Eye (tissue), 1 donor: ENCODE measurements at places on chromosomes 7 and 10.

DNA sequence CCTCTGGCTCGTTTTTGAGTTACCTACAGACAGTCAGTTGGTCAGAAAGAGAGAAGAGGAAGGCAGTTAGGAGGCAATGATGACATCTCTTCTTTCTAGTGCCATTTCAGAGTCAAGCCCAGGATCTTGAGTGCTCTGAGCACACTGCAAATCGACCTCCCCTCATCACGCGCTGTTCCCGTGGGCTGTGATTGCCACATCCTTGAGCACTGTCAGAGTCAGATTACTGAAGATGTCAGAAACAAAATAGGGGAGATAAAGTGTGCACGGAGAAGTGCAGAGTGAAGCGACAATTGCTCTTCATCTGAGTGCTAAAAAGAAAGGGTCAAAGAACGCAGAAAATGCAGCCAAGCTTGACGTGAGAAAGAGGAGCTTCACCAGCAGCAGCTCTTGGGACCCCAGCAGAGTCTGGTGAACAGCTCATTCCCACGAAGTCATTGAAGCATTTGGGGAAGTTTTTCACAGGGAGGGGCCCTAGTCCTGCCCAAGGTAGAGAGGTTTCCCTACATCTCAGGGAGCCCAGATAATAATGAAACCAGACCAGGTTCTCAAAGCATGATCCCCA is 661.7 kb upstream of the AUTS2 start:
- DNase-seq: no peak

GRCh38 chr10:55277549-55277948 is 476.5 kb upstream of the PCDH15 start:
- no peak for DNase-seq

GRCh38 chr10:58081353-58081752 is 186.3 kb downstream of the IPMK start:
- DNase-seq: no peak

DNA sequence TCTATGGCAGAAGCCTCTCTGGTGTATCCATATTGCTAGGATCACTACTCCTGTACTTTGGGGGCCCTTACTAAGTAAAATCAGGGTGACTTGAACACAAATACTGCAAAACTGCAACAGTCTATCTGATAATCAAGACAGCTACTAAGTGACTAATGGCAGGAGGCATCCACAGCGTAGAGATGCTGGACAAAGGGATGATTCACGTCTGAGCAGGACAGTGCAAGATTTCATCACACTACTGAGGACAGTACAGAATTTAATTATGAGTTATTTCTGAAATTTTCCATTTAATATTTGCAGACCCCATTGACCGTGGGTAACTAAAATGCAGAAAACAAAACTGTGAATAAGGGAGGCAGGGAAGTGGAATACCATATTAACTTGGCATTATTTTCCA is 10.4 kb downstream of the CUL2 start:
- no peak for DNase-seq

DNA sequence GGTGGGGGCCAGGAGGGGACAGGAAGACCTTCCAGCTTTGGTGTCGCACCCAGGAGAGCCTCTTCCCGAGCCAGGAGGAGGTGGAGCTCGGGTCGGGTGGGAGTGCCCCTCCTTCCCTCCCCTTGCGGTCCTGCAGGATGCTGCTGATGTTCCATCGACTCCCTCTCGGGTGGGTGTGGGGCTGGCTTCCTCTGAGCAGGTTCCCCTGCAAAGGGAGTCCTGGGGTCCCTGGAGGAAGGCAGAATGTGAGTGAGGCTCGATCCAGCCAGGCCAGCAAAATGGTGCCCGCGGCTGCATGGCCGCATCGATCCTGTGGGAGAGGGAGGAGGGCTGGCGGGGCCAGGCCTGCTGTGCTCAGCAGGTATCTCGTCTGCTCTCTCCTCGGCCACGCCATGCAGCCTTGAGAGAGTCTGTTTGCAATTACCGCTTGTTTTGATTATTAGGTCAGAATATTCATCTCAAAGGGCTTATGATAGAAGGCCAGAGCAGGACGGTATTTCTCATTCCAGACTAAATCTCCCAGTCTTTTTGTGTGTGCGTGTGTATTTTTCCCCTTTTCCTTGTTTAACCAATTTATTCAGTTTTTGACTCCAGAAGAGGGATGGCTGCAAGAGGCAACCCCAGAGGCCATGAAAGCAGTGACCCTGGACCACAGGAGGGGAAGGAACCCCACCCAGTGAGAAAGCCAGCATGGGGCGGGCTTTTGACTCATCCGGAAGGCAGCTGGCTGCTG is 137.3 kb upstream of the ZMIZ1 start:
- peak; percentile 82 for DNase-seq

DNA sequence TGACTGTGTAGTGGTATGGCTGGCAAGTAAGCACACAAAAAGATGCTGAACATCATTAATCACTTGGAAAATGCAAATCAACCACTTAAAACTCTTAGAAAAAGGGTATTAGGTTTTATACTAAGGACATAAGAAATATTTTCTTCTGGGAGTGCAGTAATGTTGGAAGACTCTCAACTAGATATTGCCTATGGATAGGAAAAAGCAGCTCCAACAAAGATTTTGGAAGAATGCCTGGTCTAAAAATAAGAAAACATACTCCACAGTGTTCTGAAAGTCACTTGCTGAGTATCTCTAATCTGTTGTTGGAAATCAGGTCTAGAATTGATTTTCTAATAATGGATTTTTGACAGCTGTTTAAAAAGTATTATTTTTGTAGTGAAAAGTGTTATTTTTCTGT is 50.8 kb upstream of the PHYHIPL start:
- DNase-seq: peak; percentile 31

DNA sequence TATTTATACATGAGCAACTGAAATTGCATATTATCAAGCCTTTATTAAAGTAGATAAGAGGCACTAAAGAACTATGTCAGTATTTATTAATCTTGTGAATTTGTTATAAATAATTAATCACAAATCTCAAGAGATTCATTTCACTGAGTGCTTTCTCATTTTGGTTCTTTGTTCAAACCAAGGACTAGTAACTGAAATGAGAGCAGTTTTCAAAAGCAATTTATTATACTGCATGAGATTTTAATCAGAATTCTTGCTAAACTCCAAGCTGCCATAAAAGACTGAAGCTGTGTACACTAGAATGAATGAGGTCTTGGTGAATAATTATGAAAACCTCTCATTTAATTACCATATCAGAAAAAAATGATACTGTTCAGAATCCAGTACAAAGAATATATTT is 224.8 kb upstream of the IMMP2L start:
- peak; percentile 42 for DNase-seq

- peak; percentile 86 for DNase-seq
Observed at GRCh38 chr10:23694921-23695824, 256.3 kb downstream of the OTUD1 start.

- DNase-seq: no peak
Observed at GRCh38 chr7:46537191-46537905, 616.3 kb upstream of the IGFBP3 start.

GRCh38 chr7:118747473-118747872 is 523.0 kb downstream of the ANKRD7 start:
- DNase-seq: no peak

- no peak for DNase-seq
Observed at GRCh38 chr7:30775992-30776391, 4.8 kb downstream of the MINDY4 start.

DNA sequence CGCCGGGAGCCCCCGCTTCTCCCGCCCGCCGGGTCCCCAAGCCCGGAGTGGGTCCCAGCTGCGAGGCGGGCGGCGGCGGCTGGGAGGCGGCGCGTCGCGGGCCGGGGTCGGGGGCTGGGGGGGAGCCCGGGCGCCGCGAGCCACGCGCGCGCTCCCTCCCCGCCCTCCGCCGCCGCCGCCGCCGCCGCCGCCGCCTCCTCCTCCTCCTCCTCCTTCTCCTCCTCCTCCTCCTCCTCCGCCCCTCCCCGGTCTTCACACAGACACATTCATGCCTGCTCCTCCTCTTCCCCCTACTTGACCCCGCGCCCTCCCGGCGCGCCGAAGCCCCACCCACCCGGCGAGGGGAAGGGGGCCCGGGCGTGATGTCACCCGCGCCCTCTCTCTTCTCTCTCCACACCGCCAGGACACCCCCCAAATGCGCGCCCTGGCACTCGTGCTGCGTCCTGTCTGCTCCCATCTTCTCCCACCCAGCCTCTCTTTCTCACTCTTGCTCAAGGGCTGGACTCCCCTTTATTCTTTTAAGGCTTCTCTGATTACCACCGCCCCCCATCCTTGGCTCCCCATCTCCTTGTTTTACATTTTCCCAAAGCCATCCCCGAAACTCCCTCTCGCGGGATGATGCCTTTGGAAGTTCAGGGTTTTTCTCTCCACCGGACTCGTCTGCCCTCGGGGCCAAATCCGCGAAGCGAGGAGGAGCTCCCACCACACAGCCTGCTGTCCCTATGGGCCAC is 967 bp upstream of the GLI3 start:
- peak; percentile 90 for DNase-seq

GRCh38 chr7:97078023-97078969 is 39.2 kb upstream of the SDHAF3 start:
- no peak for DNase-seq

DNA sequence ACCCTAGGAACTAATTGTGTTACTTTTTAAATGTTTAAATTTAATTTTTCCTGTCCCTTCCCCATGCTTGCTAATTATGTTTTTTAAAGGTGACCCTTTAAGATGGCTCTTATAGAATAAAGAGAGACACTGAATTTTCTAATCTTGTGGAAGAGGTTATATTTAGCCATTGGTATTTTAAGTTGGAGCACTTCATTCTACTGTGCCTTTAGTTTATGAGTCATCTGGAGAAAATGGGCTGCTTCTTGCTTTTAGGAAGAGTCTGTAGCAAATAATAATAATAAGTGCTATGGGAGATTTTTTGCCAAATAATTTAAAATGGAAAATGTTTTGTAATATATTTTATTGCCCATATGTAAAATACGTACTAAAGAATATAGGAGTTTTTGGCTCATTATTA is 139.7 kb downstream of the ADK start:
- DNase-seq: no peak

GRCh38 chr10:86111902-86112545 is 254.6 kb downstream of the GRID1 start:
- no peak for DNase-seq

GRCh38 chr7:44382459-44383265 is 57.3 kb upstream of the CAMK2B start:
- DNase-seq: no peak

DNA sequence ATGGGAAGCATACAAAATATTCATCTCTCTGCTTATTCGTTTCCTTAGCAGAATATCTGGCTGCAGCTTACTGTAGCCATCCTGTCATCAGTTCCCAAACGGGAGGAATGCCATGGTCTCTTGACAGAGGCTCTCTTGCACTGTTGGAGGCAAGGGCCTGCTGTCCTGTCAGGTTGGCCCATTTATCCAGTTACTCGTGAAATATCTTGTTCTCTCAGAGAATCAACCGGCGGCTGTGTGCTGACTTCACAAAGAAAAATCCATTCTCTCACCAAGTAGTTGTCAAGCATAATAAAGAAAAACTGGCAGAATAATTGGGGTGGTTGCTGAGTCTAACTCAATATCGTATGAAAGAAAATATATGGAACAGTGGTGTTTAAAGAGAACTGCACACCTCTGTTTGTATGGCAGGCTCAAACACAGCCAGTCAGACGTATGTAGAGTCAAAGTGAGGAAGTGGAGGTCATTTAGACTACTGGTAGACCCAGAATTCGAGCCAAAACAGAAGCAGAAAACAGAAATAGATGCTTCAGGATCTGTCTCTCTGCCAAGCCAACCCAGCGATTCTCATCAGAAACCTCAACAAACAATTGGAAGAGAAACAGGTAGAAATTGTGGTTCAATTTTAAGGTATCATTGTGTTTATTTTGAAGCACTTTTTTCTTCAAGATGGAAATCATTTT is 349.2 kb upstream of the PRKCQ start:
- DNase-seq: peak; percentile 84

GRCh38 chr7:128044064-128044463 is 12.8 kb upstream of the LRRC4 start:
- DNase-seq: no peak

DNA sequence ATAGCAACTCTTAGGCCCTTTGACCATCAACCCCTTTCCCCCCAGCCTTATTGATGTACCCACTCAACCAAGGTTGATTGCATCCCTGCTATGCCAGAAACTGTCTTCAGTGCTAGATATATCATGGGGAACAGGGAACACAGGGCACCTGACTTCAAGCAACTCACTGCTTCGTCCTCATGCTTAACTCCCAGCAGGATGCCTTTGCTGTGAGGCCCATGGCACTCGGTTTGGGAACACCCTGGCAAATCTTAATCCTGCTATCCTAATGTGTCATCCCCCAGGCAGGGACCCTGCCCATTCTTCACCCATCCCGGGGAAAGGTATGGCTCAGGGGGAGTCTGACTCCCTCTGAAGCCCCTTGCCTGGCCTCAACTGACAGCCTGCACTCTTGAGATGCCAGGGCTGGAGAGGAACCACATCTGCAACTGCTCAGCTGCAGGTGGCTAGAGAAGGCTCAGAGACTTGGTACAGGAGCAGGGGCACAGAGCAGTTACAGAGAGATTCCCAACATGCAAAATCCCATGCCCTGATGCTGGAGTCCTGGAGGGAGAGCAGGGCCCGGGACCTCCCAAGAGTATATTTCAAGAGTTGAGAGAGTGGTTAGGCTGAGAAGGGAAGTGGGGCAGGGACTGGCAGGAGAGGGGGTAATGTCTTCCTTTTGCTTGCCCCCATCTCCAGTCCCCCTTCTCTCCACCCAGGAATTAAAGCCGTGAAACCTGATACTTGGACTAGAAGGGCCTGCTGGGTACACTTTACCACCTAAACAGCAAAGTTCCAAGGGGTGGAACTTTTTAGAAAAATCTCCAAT is 2.4 kb upstream of the UNC5B start:
- DNase-seq: no peak

GRCh38 chr10:33125522-33126517 is 167.8 kb upstream of the ITGB1 start:
- peak; percentile 73 for DNase-seq

- no peak for DNase-seq
Observed at GRCh38 chr7:12518920-12519681, 51.4 kb upstream of the SCIN start.

DNA sequence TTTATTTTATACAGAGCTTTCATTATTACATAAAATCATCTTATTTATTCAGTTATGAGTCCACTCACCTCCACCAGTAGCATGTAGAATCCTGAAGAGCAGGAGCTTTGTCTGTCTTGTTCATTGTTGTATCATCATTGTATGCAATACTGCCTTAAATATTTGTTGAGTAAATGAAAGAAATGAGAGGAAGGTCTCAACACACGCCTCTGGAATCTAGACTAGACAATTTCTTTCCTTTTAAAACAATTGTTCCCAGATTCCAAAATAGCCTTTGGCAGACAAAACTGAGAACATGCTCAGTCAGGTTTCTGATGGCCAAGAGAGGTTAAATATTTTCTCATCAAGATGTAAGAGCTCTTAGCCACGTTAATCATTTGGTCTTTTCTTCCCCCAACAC is 173.1 kb upstream of the AGR3 start:
- DNase-seq: no peak

GRCh38 chr10:78584266-78584665 is 484.5 kb upstream of the ZMIZ1 start:
- no peak for DNase-seq
